T-helper 17 cell (primary cell): ENCODE measurements at places on chromosomes 13 and 19.

GRCh38 chr13:76677043-76677442 is 209.2 kb downstream of the KCTD12 start:
- DNase-seq, result no peak

DNA sequence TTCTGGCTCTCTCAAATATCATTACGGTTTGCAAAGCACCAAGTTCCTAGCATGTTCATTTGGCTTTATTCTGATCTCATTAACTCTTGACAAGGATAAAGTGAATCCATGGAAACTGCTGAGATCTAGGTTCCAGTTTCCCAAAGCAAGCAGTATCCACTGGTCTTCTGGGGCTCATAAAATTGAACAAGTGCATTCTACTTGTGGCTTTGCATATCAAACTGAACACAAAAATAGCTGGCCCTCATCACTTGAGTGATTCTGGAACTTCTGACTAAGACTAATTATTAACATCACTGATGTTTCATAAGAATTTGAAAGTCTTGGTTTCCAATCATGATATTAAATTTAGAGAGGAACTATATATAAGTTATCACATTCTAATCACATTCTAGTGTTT is 6.3 kb upstream of the KCTD12 start:
- no peak for DNase-seq

DNA sequence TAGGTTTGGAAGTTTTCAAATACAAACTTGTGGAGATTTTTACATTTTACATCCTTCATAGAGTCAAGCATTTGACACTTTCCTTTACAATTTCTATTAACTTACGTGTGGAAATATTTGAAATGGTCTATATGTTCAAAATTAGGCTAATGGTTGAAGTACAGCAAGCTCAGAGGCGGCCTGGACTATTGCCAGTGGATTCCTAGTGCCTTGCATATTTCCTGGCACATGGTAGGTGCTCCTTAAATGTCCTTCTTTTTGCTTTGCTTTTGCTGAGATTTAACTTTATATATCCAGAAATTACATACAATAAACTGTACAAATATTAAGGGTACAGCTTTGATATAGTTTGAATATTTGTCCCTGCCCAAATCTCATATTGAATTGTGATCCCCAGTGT is 93.9 kb downstream of the UBL3 start:
- no peak for DNase-seq

DNA sequence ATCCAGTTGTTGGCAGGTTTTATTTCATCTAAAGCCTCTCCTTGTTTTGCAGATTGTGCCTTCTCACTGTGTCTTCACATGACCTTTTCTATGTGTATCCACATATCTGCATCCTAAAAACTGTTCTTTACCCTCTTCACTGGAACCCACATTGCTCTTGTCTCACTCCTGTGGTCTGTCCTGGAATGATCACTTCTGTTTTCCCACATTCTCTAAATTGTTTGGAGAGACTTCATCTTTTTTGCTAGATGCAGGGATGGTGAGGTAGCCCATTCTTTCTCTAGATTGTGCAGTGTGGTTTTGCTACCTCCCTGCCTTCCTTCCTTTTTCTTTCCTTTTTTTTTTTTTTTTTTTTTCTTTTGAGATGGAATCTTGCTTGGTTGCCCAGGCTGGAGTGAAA is 608.6 kb upstream of the MIR17HG start:
- no peak for DNase-seq

GRCh38 chr13:32501064-32501463 is 37.5 kb downstream of the N4BP2L2 start:
- DNase-seq, result no peak

DNA sequence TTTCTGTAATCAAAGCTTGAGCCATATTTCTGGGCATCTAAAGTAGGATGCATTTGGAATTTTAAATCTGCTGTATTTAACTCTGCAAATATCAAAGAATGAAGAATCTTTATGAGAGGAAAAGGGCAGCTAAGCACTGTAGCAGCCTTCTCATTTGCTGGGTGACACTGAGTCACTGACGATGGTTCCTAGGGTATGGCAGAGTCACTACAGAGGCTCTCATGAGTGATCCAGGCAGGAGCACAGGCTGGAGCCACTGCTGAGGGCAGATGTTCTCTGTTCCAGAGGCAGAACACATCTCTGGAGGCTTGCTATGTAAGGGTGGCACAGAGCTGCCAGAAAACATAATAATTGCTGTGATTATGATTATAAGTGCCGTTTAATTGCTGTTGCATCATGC is 340.7 kb upstream of the HTR2A start:
- DNase-seq, result no peak

DNA sequence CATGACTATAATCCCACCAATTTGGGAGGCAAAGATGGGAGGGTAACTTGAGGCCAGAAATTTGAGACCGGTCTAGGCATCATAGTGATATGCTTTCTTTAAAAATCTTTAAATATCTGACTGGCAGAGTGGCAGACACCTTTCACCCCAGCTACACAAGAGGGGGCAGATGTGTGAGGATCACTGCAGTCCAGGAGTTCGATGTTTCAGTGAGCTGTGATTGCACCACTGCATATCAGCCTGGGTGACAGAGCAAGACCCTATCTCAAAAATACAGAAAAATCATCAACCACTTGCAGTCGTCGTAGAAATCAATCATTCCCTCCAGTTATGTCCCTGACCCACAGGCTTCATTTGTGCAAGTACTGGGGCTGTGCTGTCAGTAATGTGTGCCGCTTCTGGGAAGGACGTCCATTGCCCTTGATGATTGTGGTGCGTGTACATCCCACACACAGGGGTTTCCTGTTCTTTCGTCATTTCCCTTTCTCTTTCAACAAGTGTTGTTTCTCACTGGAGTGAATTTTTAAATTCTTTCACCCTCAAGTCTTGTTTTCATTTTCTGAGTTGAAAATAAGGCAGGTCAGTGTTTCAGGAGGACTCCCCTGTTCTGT is 1.4 kb downstream of the LGALS14 start:
- no peak for DNase-seq

DNA sequence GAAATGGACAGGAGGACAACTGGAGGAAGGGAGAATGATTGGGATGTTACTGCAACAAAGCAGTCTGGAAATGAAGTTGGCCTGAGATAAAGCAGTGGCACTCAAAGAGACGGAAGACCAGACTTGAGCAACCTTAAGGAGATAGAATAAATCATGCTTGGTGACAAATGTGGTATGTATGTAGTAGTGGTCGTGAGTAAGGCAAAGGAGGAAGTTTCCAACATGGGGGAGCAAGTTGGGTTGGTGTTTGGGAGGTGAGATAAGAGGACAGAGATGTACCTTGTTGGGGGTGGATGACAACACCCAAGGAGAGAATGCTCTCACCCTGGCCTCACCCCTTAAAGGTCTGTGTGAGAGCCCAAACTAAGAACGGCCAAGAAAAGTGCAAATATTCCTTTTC is 420.5 kb downstream of the DIAPH3 start:
- DNase-seq, result no peak

- no peak for DNase-seq
These were observed 255.7 kb downstream of the DACH1 start for GRCh38 chr13:71611292-71611691.

- no peak for DNase-seq
These were observed 206.1 kb downstream of the SUCLA2 start for GRCh38 chr13:47794963-47795362.

GRCh38 chr19:8504171-8504570 is 1.7 kb upstream of the PRAM1 start:
- DNase-seq, result no peak

- no peak for DNase-seq
These were observed 282.4 kb downstream of the MYO16 start for GRCh38 chr13:108911807-108912206.

- no peak for DNase-seq
These were observed 8.8 kb downstream of the POU4F1 start for GRCh38 chr13:78594456-78594975.

GRCh38 chr13:70520275-70521036 is 412.2 kb upstream of the KLHL1 start:
- DNase-seq, result no peak

- DNase-seq, result no peak
These were observed 877.2 kb upstream of the PCDH20 start for GRCh38 chr13:62292714-62293480.

DNA sequence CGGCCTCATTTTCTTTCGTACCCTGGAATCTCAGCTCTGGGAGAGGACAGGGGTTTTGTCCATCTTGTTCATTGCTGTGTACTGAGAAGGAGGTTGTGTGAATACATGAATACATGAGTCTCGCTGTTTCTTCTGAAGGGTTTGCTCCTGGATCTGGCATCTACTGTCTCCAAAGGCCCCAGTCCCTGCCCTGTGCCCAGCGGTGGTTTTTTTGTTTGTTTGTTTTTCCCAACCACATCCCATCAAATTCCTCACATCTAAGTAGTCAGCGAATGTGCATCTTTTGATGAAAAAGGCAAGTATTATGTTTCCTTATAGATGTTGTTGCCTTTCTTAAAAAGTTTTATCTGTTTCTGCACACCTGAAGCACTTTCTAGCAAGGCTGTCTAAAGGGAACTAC is 12.5 kb downstream of the DCAF15 start:
- DNase-seq, result no peak

GRCh38 chr19:10763411-10763810 is 45.5 kb downstream of the DNM2 start:
- no peak for DNase-seq

DNA sequence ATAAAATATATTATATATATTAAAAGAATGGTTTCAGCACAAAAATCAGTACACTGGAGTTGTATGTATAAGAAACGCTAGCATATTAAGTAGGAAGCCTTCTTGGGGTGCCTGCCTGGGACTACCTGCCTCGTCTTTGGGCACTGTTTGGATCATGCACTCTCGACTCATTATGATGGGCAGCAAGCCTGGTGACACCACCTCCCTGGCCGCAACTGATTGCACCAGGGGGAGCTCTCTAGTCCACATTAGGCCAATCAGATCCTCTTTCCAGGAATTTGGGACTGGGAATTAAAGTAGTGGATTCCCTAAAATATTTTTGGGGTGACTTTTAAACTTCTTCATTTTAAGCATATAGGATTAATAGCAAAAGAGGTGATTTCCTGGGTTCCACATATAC is 56.0 kb upstream of the RGCC start:
- no peak for DNase-seq

DNA sequence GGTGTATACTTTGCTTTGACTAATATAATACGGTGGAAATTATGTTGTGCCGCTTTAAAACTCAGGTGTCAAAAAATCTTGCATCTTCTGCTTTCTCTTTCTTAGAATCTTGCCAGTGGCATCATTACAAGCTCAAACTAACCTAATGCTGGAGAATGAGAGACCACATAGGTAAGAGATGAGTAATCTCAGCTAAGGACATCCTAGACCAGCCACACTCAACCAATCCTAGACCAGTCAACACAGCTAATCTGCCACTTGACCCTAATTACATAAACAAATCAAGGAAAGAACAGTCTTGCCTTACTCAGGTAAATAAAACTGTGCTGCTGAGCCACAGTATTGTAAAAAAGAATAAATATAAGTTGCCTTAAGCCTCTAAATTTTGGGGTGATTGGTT is 1323.9 kb upstream of the SPRY2 start:
- no peak for DNase-seq

DNA sequence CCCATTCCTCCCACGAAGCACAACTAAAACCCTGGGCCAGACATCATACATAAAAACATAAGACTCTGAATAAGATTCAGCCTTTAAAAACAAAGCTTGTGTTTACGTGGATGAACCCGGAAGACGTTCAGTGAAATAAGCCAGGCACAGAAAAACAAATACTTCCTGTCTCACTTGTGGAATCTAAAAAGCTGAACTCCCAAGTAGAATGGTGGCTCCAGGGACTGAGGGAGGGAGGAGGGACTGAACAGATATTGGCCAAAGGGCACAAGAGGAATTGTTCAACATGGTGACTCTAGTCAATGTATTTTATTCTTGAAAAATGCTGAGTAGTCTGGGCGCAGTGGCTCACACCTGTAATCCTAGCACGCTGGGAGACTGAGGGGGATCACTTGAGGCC is 35.7 kb upstream of the TPM4 start:
- no peak for DNase-seq

- DNase-seq, result peak; percentile 36
These were observed 10.0 kb downstream of the DPF1 start for GRCh38 chr19:38213911-38214625.

GRCh38 chr13:112229445-112229844 is 146.7 kb upstream of the SPACA7 start:
- no peak for DNase-seq

GRCh38 chr13:40496035-40496810 is 170.2 kb downstream of the FOXO1 start:
- no peak for DNase-seq

DNA sequence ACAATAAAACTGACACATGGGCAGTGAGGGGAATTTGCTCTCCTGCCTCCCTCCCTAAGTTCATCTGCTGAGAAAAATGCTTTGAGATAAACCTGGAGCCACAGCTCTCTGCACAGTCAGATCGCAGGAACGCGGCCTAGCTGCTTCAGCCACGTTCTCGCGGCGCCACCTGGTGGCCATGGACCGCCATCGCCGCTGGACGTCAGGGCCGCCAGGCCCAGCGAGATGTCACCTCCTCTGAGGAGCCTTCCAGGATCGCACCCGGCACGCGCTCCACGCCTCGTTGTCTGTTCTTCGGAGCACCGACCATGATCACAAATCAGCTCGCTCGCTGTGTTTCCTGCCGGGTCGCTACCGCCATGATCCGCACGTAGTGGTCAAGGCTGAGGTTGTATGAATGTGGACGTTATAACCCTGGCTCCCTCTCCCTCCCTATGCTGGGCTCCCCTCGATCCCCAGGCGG is 20.6 kb upstream of the USP29 start:
- peak; percentile 47 for DNase-seq

DNA sequence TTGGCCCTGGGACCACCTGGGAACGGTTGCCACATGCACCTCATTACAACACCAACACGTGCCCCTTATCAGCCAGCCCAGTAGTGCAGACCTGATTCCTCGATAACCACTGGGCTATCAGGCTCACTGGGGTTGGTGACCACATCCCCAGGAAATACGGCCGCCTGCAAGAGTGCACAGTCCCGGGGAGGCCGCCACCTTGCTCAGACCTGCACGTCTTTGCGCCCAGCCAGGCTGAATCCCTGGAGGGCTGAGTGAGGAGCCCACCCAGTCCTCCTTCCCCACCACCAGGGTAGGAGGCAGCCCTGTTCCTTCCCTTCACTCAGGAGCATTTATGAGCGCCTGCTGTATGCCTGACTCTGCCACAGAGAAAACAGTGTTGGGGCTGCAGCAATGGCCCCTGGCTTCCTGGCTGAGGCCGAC is 67.8 kb downstream of the CEBPG start:
- no peak for DNase-seq

DNA sequence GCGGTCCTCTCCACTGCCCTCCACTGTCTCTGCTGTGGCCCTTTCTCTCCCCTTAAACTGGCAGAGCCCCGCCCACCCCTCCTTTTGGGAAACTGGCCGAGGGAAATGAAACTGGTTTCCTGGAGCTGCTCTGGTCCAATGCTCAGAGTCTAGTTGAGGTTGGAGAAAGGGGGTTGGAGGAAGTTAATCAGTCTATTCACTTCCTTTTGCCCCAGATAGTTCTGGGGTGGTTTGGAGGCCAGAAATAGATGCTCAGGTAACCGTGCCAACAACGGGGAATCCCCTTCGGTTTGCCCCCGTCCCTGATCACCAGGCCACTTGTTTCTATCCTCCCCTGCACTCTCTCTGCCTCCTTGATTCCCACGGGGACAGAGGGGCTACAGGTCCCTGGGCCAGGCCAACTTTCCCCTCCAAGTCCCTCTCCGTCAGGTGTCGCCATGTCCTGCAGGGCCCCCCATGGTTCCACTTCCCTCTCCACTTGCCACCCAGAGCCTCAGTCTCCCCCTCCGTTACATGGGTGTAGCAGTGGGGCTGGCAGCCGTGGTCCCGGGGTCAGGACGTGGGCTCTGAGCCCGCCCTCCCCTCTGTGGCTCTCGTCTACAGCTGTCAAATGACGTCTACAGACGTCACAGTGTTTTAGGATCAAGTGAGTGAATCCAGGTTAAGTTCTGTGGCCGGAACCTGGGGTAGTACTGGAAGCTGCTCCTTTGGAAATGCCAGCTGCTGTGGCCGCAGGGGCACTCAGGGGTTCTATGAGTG is at the start of gene IL4I1:
Gene IL4I1 (minus strand): TSS at position 25 of the 759 bp plus-strand sequence. CDS start 727 bp downstream, outside the sequence.
- peak; percentile 71 for DNase-seq
